ENCODE measurements at places on chromosomes 7 and 10.

DNA sequence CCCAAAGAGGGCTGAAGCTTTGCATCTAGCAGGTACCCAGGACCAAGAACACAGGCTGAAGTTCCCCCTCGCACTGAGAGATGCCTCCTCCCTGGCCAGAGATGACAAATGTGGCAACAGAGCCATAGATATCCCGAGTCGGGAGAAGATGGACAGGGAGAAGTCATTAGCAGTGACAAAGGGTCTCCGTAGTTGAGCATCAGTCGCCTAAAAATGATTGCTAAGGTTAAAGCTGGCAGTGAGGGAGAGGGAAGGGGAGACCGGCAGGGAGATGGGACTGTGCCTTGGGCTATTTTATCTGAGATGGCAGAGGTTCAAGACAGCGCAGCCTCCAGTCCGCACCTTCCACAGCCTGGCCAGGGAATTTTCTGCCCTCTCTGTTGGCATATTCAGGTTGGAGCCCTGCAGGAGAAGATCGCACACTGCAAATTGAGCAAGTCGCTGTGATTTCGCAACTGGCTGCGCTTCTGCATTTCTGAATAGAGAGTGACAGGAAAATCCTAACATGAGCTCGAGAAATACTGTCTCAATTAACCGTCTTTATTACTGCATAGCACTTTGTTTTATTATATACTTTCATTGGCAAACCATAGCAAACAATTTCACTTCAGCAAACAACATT lies 238.9 kb upstream of the GPR26 start:
- H3K27ac ChIP-seq, result no peak overlapping the region
- H3K4me1 ChIP-seq, result no peaks in the 10 kb centered on the region
- no peak for DNase-seq
- peaks cover 53% of the 10 kb centered on the region for H3K27me3 ChIP-seq
- H3K4me3 ChIP-seq, result no peak overlapping the region

- DNase-seq, result peak; percentile 22
- H3K27me3 ChIP-seq, result no peaks in the 10 kb centered on the region
- H3K36me3 ChIP-seq, result no peaks in the 10 kb centered on the region
- H3K4me3 ChIP-seq, result no peak overlapping the region
- H3K4me1 ChIP-seq, result no peaks in the 10 kb centered on the region
- no peak overlapping the region for H3K27ac ChIP-seq
These were observed 42.8 kb upstream of the GNA12 start for GRCh38 chr7:2886900-2887299.

GRCh38 chr10:124476043-124476725 lies 14.6 kb downstream of the LHPP start:
- DNase-seq, result no peak
- no peak overlapping the region for H3K4me3 ChIP-seq
- H3K27ac ChIP-seq, result no peak overlapping the region

DNA sequence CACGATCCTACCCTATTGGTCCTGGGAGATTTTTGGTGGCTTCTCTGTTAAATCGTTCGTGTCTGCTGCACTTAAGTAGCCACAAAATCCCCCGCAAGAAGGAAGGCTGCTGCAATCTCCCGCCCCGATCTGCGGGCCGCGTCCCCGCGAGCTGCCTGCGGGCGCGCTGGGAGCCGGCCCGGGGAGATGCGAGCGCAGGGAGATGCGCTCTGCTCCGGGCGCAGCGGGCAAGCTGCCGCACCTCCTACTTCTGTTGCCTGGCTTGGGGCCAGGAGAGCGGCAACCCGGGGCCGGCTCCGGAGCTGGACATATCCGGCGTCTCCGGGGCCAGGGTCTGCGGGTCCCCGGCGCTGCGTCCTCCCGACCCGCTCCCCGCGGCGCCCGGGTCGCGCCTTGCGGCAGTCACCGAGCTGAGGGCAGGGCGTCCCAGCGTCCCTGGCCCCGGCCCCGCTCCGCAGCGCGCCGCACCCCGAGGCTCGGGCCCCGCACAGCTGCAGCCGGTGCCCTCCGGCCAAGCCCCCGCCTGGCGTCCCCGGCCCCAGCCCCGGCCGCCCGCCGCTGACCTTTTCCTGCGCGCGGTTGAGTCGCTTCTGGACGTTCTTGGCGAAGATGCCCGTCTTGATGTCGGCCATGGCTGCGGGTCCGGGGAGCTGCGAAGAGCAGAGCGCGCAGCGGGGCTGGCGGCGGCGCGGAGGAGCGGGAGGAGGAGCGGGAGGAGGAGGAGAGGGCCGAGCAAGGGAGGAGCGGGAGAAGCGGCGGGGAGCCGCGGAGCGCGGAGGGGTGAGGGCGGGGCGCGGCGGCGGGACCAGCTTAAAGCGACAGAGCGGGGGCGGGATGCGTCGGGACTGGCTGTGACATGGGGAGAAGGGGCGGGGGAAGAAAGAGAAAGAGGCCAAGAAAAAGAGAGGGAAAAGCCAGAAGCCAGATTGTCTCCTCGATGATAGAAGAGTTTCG lies at the start of gene AMPH:
Gene AMPH, minus strand, starts transcription at position 654 of the 954 bp plus-strand sequence. Its CDS starts 22 bp downstream, at position 632.
- no peaks in the 10 kb centered on the region for H3K36me3 ChIP-seq
- H3K4me3 ChIP-seq, result peak within 1 kb of the TSS; percentile 57
- DNase-seq, result no peak
- H3K27me3 ChIP-seq, result no peaks in the 10 kb centered on the region

Data from esophagus squamous epithelium (tissue), 5 donors.